Posterior cingulate gyrus (tissue), 11 donors: ENCODE measurements at places on chromosomes 13 and 19.

DNA sequence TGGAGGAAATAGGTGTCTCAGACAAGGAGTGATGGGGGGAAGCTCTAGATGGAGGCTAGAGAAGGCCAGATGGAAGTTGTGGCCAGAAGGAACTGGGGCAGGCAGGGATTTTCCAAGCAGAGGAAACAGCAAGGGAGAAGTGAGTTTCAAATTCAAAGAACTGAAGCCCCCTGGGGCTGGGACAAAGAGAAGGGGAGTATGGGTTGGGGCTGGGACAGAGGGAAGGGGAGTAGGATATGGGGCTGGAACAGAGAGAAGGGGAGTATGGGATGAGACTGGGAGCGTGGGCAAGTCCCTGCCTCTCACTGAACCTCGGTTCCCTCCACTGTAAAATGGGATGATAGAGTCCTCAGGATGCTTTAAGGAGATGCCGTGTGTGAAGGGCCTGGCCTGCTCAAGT is 1.9 kb upstream of the GTF2F1 start:
- no peak for DNase-seq

DNA sequence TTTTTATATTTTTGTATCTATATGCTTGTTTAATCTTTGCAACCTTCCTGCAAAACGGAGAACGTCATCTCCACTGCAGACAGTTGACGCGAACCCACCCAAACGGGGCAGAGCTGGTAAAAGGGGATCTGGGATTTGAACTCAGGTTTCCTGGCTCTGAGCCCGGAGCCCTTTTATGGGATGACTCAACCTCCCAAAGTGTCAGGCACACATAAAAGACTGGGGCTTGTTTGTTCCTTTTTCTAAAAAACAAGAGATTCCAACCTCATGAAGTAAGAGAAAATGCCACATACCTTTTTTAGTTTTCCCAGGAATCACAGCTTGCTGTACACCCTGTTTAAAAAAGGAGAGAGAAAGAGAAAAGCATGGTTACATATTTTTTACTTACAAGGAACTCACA is 78.9 kb downstream of the GADD45B start:
- peak; percentile 40 for DNase-seq

GRCh38 chr19:51781999-51782398 is 13.0 kb upstream of the FPR3 start:
- DNase-seq, result no peak

DNA sequence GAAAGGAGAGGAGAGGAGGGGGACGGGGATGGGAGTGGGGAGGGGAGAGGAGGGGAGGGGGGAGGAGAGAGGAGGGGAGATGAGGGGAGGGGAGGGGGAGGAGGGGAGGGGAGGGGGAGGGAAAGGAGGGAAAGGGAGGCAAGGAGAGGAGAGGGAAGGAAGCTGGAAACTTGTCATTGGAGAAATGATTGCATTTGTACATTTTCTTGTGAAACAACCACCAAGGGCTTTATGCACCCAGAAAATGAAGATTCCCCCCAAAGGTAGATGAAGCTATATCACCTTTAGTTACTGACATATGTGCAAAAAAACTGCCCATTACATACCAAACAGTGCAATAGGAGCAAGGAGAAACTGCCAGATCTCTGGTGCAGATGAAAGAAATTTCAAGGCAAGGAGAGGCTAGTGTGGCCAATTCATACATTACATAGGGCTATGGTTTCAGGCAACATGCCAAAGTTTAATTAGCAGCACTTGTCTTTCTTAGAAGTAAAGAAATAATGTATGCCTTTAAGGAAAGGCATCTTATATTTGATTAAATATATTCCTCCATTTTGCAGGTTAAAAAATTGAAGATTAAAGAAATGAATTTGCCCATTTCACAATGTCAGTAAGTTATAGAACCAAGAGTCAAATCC is 49.5 kb upstream of the STK24 start:
- DNase-seq, result no peak

DNA sequence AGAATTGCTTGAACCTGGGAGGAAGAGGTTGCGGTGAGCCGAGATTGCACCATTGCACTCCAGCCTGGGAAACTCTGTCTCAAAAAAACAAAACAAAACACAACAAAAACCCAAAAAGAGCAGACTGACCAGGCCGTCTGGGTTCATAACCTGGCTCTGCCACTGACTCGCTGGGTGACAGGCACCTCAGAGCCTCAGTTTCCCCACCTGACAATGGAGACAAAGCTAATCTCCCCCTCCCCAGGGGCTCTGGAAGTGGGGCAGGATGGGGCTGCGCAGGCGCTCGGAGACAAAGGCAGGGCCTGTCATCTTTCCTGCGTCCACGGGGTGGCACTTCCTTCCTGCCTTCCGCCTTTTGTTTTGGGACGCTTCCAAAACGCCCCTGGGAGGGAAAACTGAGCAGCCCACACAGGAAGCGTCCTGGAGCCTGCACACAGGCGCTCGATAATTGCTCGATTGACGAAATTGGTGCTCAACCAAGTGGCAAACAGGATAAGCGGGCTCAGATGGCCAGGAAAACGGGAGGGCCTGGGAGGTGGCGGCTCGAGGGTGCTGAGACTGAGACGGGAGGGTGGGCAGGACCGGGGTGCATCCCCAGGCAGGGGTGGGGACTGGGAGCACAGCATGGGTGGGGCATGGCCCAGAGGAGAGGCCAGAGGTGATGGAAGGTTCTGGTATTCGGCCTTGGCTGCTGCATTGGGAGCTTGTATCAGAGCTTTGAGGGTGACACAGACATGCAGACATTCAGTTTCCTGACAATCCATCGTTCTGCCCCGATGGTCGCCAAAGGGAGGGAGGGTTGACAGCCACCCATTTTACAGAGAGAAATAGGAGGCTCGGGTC is 17.8 kb downstream of the SPC24 start:
- peak; percentile 80 for DNase-seq

- no peak for DNase-seq
Measured at GRCh38 chr19:40639638-40639982, 38.4 kb downstream of the LTBP4 start.

GRCh38 chr19:47973529-47973928 is 18.4 kb downstream of the BSPH1 start:
- DNase-seq, result no peak

- no peak for DNase-seq
Measured at GRCh38 chr19:12871681-12872080, 9.6 kb downstream of the DNASE2 start.

DNA sequence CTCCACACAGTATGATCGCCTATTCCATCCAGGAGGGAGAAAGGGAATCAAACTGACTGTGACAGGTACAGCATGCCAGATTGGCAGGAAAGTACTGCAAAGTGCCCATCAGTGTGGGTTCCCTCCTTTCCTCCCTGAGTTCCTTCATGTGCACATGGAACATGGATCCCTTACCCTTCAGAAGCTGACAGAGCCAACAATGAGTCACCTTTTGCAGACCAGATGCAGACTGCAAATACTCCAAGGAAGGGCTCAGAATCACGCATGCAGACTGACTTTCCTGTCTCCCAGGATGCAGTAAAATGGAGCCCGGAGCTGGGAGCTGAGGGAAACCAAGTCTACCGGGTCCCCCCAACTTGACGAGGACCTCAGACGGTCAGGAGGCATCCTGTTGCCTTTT is 41.8 kb downstream of the SACS start:
- no peak for DNase-seq

DNA sequence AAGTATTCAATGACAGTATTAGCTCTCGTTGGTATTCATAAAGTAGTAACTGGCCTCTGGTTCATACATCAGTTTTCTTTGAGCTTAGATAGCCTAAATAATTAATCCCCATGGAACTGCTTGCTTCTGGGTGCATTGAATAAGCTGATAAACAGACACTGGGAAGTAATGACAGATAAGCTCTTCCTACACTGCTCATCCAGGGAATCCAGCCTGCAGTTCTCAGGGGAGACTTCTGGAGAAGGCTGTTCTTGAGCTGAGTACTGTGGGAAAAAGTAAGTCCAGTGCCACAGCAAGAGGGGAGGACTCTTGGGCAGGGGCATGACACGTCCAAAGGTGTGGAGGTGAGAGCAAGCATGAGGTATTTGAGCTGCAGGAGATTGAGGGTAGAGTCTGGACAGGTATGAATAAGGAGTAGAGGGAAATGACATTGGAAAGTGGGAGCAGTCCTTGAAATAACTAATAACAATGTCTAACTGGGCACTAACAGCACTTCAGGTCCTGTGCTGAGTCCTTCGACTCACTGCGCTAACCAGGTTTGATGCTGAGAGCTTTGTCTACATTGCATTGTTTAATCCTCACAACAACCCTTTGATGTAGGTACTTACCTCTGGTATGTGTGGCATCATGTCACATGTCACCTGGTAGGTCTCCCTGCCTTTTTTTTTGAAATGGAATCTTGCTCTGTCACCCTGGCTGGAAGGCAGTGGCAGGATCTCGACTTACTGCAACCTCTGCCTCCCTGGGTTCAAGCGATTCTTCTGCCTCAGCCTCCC is 7.2 kb downstream of the GARRE1 start:
- no peak for DNase-seq
